ENCODE measurements at places on chromosomes 5 and 9. TPM values are rescaled to one million over a fixed set of nuclear protein-coding genes. Genes with fewer than 3 reads are reported as not detected.

DNA sequence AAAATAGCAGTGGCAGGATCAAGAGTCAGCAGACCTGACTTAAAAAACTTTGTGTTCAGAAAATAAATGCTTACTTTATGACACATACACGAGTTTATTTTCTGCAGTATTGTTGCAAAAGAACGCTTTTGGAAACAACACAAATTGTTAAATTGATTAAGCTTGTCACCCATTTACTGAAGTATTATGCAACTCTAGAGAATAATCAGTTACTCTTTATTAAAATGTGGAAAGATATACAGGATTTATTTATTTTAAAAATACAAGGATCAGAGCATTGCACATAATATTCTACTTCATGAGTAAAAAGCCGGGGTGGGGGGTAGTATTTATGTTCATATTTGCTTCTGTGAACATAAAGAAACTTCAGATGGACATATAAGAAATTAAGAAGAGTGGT is 20.0 kb downstream of the FYB1 start:
- DNase-seq = no peak

GRCh38 chr5:108681079-108681921 is 66.4 kb upstream of the FER start:
- DNase-seq = peak; percentile 21

DNA sequence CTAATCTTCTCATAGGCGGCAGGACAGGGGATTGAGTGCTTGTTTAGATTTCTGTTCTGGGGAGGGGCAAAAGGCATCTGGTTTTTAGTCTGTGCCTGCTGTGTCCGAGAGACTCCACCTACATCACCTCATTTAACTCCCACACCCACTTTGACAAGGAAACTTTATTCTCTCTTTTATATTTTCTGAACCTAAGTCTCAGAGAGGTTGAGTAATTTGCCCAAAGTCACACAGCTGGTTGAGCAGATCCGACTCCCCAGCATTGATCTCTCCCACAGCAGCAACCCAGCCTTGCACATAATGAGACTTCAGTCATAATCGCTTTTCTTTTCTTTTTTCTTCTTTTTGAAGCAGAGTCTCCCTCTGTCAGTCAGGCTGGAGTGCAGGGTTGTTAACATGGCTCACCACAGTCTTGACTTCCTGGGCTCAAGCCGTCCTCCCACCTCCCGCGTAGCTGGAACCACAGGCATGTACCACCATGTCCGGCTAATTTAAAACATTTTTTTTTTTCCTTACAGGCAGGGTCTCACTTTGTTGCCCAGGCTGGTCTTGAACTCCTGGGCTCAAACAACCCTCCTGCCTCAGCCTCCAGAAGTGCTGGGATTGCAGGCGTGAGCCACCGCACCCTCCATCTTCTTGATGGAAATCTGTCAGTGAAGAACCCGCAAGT is 36.5 kb upstream of the ANKRD33B start:
- no peak for DNase-seq

The HAVCR2 gene
- 12.2 TPM for total RNA-seq

The CHSY3 gene
- 6.5 TPM for total RNA-seq

DNA sequence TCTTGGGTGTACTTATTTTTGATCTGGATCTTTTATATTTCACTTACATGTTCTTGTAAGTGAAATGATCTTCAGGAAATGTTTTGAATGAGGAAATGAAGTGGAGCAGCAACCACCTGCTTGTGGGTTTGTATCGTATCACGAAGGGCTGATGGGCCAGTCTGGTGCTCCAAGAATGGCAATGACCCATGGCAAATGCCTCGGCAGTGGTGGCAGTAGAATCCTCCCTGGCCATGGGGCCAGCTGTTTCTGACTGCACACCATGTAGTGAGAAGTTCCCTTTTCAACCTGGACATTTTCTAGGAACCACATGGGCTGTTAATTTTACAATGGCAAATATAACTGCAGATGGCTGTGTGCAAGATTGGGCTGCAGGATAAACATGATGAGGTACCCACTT is 29.9 kb downstream of the MAT2B start:
- no peak for DNase-seq

DNA sequence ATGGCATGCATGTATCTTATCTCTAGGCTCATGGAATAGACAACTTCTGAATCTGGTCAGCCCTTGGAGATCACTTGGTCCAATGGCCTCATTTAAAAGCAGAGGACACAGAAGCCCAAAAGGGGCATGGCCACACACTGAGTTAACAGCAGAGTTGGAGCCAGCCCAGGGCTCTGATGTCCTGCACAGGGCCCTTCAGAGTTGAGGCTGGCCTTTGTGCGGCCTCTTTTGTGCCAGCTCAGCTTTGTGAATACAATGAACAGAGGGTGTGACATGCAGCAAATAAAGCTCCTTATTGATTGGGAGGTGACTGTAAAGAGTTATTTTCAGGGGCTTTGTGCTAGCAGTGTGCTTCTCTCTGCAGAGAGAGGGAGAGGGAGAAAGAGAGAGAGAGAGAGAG is 150.1 kb upstream of the STK32A start:
- no peak for DNase-seq

- no peak for DNase-seq
Measured at GRCh38 chr9:31623511-31623910, 760.9 kb upstream of the ACO1 start.

- no peak for DNase-seq
Measured at GRCh38 chr5:2732850-2733249, 18.6 kb downstream of the IRX2 start.

The SOWAHA gene
- 9.6 TPM for total RNA-seq

- DNase-seq = no peak
Measured at GRCh38 chr9:98929071-98929470, 14.6 kb upstream of the COL15A1 start.

GRCh38 chr5:15995341-15996052 is 184.1 kb downstream of the MARCHF11 start:
- DNase-seq = no peak

GRCh38 chr5:9833871-9834270 is 203.7 kb upstream of the TAS2R1 start:
- DNase-seq = no peak

DNA sequence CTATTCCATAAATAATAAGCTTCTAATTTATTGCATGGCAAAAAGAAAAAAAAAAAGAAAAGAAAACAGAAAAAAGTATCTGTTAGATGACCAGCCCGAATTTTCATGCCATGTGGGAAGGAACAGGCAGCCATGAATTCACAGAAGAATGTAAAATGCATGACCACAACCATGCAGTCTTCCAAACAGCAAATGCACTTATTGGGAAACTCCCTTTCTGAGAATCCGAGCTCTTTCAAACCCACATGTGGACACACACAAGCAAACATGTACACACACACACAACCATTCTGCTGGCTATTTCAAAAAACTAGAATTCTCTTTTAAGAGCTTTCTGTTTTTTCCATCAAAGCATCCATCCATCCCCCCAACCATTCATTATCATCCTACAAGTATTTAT is 236.1 kb downstream of the DNAH5 start:
- DNase-seq = no peak

GRCh38 chr9:21324047-21324446 is 11.2 kb downstream of the KLHL9 start:
- DNase-seq = peak; percentile 10

The POLR3G gene
- not detected for total RNA-seq

The CDC14B gene
- total RNA-seq = 10.9 TPM

- DNase-seq = no peak
Measured at GRCh38 chr5:78287833-78288232, 6.7 kb downstream of the AP3B1 start.

GRCh38 chr9:124828489-124829333 is 24.5 kb upstream of the WDR38 start:
- DNase-seq = no peak

The FOXD4 gene
- 0.99 TPM for total RNA-seq

GRCh38 chr5:169174923-169175322 is 126.0 kb downstream of the SLIT3 start:
- DNase-seq = no peak

The MRPL22 gene
- total RNA-seq = 18.5 TPM

GRCh38 chr5:136062366-136063274 is 33.8 kb downstream of the TGFBI start:
- peak; percentile 30 for DNase-seq

The PCDHB5 gene
- total RNA-seq = 10.6 TPM

DNA sequence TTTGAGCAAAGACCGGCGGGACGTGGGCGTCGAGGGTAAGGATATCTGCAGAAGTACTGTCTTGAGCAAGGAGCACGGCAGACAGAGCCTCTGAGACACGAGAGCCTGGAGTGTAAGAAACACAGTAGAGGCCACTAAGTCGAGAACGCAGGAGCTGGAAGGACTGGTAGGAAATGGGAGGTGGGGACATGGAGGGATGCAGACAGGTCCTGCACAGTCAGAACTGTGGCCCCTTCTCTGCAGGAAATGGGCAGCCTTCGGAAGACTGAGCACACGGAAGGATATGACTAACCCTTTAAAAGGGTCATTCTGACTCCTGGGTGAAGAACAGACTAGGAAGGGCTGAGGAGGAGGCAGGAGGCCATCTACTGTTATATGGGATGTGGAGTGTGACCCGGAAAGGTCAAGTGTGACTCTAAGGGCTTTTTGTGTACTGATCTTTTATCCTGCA is 1.4 kb upstream of the CAMSAP1 start:
- no peak for DNase-seq

DNA sequence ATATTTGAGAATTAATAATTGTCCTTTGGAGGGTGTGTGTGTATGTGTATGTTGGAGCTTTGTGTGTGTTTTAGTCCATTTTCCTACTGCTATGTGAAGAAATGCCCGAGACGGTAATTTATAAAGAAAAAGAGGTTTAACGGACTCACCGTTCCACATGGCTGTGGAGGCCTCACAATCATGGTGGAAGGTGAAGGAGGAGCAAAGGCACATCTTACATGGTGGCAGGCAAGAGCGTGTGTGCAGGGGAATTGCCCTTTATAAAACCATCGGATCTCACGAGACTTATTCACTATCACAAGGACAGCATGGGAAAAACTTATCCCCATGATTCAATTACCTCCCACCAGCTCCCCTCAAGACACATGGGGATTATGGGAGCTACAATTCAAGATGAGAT is 44.1 kb downstream of the TMC1 start:
- DNase-seq = no peak

The NR4A3 gene
- 1.0 TPM for total RNA-seq

DNA sequence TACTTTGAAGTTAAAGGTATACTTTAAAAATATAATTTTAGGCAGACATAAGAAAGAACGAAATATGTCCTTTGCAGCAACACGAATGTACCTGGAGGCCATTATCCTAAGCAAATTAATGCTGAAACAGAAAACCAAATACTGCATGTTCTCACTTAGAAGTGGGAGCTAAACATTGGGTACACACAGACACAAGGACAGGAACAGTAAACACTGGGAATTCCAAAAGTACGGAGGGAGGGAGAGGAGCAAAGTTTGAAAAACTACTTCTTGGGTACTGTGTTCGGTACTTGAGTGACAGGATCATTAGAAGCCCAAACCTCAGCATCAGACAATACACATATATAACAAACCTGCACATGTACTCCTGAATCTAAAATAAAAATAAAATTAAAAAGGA is 40.9 kb downstream of the TJP2 start:
- DNase-seq = no peak

The LRRC70 gene
- total RNA-seq = 0.99 TPM

The SPATA31E1 gene
- not detected for total RNA-seq

The SLC6A7 gene
- total RNA-seq = not detected

DNA sequence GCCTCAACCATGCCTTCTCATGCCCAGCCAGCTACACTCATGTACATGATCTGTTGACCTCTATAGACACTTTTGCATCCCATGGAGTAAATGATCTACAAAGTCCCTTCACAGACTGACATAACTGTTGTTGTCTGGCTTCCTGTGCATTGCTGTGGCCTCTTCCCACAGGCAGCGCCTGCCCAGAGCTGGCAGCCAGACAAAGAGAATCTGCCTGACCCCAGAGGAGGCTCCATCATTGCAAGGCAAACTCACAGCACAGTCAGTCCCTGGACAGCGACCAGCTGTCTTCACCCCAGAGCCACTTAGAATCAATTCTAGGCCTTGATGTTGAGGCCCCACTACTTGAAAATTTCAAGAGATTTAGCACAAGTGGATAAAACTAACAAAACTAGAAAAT is 65.5 kb downstream of the INSYN2B start:
- DNase-seq = peak; percentile 23

GRCh38 chr5:145579301-145579700 is 255.8 kb downstream of the PRELID2 start:
- DNase-seq = no peak

DNA sequence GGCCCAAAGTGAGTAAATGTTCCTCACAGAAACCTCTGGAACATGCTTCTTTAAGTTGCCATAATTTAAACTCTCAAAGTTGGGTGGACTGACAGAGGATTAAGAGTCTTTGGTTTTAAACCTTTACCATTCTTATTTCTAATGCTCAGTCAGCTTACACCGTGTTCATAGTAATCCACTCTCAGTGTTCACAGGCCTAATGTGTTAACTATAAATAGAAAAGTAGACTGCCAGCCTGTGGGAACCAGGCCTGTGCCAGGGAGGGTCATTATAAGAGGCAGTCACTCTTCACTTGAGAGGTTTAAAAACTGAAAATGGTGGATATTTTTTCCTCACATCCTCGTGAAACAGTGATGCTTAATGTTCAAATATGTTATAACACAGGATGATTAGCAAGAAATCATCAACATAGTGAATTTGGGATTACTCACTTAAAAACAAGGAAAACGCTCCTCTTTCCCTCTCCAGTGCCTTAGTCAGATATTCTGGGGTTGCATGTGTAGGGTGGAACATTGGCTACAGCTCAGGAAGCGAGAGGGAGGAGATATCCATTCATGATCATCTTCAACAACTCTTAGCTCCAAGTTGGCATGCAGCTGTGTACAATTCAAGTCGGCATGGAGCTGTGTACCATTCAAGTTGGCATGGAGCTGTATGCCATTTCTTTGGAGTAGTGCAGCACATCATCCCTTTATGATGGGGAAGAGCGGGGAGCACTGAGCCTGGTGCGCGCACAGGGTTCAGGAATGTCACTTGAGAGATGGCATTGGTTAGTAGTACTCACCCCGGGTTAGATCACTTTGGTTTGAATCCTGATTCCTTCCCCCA is 65.8 kb downstream of the KIAA1958 start:
- DNase-seq = no peak

- DNase-seq = no peak
Measured at GRCh38 chr5:151895660-151896030, 29.0 kb downstream of the GLRA1 start.

DNA sequence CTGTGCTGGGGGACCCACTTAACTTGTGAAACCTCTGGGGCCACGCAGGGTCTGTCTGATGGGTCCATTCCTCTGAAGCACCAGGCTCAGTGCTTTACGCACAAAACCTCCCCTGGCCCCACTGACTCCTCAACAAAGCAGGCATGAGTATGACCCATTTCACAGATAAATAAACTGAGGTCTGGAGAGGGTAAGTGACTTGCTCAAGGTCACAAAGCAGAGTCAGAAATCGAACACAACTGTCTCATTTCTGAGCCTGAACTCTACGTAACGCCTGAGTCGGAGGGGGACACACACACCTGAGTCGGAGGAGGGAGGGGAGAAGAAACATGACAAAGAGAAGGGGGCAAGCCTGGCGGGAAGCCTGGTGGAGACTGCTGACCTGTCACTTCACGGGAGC is 48.0 kb upstream of the RAPGEF1 start:
- no peak for DNase-seq

GRCh38 chr9:104780796-104781395 is 17.0 kb downstream of the NIPSNAP3B start:
- no peak for DNase-seq

Data from body of pancreas (tissue), 4 donors.